NCI-H510A treated with DMSO at 0.1 percent for 48 hours (cell line): ENCODE measurements at places on chromosomes 3 and 15.

DNA sequence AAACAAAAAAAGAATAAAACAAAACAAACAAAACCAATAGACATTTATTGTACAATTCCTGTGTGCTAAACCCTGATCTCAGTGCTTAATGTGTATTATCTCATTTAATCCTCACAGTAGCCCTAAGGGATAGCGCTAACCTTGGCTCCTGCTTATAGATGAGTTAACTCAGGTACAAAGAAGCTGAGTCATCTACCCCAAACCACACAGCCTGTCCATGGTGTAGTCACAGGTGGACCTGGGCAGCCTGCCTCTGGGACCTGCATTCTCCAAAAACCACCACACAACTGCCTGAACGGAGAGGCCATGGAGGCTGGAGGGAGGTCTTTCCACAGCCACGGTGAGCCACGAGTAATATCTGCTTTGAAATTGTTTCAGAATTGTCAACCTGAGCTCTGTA, 5.5 kb upstream of the CLN6 start:
- no peak for DNase-seq

- DNase-seq: no peak
These were observed 133.2 kb upstream of the LRTM1 start for GRCh38 chr3:55060896-55061719.

DNA sequence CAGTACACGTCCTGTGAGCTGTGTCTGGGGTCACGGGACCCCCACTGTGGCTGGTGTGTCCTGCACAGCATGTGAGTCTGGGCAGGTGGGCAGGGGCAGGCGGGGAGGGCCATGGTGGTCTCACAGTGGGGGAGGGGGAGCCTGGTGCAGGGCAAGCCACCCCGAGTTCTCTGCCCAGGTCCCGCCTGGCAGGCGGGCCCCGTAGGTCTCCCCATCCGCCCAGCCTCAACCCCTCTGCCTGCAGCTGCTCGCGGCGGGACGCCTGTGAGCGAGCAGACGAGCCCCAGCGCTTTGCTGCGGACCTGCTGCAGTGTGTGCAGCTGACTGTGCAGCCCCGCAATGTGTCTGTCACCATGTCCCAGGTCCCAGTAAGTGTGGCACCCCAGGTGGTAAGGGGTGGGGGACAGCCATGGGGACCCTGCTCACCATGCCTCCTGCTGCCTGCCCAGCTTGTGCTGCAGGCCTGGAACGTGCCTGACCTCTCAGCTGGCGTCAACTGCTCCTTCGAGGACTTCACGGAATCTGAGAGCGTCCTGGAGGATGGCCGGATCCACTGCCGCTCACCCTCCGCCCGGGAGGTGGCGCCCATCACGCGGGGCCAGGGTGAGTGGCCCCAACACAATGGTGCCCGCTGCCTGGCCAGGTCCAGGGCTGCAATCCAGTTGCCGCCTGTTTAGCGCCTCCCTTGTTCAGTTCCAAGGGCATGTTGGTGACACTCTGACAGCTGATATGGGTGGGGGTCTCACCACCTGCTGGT, 21.9 kb downstream of the PLXNA1 start:
- no peak for DNase-seq

GRCh38 chr3:60758171-60758570, 493.1 kb downstream of the FHIT start:
- no peak for DNase-seq

DNA sequence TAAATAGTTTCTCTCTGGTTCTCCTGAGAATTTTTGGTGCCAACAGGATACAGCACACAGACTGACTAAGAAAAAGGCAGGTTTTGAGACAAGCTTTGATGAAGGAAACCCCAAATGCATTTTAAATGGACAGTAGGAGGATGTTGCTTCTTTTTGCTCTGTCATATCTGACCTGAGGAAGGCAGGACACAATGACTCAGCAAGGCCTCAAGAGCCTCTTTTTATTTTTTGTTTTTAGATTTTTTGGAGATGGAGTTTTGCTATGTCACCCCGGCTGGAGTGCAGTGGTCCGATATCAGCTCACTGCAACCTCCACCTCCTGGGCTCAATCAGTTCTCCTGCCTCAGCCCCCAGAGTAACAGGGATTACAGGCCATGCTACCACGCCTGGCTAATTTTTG, 16.9 kb upstream of the KNG1 start:
- DNase-seq: no peak

GRCh38 chr3:104687362-104687761, 679.3 kb upstream of the ALCAM start:
- DNase-seq: no peak

DNA sequence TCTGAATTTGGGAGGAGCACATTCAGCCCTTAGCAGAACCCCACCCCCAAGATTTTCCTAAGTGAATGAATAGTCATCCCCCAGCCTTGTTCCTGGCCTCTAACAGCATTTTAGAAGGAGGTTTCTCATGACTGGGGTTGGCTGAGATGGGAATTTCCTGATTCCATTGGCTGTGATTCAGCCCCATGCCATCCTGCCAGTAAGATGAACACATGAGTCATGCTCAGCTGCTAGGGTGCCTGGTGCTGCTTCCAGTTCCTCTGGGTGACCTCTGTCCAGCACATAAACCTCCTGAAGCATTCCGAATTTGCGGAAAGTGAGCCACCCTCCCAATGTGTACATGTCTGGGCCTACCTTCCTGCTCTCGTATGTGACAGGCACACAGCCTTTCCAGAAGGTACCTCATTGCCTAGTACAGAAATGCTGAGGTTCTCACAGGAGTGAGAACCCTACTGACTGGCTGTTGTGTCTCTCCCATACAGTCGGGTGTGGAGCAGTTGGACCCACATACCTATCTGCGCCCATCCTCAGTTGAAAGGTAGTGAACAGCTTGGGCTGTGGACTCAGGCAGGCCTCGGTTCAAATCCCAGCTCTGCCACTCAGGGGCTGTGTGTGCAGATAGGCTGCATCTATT, 91.7 kb downstream of the APBA2 start:
- DNase-seq: no peak

- no peak for DNase-seq
These were observed 783.0 kb upstream of the ARPP21 start for GRCh38 chr3:34856081-34856947.

GRCh38 chr3:159685801-159686200, 302.8 kb upstream of the IL12A start:
- DNase-seq: no peak

- no peak for DNase-seq
These were observed 13.4 kb downstream of the TRAIP start for GRCh38 chr3:49842843-49843517.

- no peak for DNase-seq
These were observed 491.0 kb downstream of the ROBO2 start for GRCh38 chr3:77530870-77531269.

GRCh38 chr3:188722963-188723362, 448.8 kb upstream of the TPRG1 start:
- DNase-seq: no peak

- no peak for DNase-seq
These were observed 70.1 kb downstream of the AAGAB start for GRCh38 chr15:67184208-67184925.

DNA sequence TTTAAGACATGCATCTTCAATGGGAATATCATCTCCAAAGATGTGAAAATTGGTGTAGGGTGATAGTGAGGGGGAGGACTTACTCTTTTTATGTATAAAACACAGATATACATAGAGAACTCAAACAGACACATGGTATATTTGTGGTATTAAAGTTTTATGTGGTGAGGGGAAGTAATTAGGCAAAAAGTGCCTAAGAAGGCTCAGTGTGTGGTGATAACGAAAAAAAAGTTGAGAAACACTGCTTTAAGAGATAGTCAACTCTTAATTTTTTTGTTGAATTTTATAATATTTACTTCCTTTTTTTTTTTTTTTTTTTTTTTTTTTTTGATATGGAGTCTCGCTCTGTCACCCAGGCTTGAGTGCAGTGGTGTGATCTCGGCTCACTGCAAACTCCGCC, 174.2 kb upstream of the FRMD4B start:
- DNase-seq: no peak

- no peak for DNase-seq
These were observed 501.5 kb downstream of the ROBO2 start for GRCh38 chr3:77541203-77541922.

GRCh38 chr3:177439694-177440269, 242.5 kb upstream of the TBL1XR1 start:
- DNase-seq: no peak

DNA sequence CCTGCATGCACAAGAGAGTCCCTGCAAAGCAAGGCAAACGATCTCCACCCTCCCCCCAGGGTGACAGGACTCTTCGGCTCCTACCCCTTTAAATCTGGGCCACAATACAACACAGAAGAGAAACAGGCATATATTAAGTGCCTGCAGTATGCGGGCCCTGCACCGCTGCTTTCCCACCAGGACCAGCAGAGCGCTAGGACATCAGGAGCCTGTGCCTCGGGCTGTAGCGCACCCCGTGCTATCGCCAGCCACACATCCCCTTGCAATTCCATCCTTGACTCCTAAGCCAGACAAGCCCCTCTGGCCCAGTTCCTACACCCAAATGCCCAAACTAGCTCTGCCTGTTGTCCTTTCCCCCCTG, 4.1 kb downstream of the GALNT15 start:
- no peak for DNase-seq

GRCh38 chr3:111072031-111072921, 660 bp downstream of the NECTIN3 start:
- DNase-seq: no peak

- DNase-seq: peak; percentile 53
These were observed 179.9 kb upstream of the PFN2 start for GRCh38 chr3:150150633-150151032.

GRCh38 chr3:141057436-141057835, 6.3 kb downstream of the SPSB4 start:
- DNase-seq: no peak

GRCh38 chr3:132405188-132405587, 12.1 kb upstream of the DNAJC13 start:
- no peak for DNase-seq

- no peak for DNase-seq
These were observed 233.1 kb downstream of the EBLN2 start for GRCh38 chr3:73294537-73294936.

GRCh38 chr3:115211810-115212492, 64.9 kb upstream of the ZBTB20 start:
- DNase-seq: no peak

DNA sequence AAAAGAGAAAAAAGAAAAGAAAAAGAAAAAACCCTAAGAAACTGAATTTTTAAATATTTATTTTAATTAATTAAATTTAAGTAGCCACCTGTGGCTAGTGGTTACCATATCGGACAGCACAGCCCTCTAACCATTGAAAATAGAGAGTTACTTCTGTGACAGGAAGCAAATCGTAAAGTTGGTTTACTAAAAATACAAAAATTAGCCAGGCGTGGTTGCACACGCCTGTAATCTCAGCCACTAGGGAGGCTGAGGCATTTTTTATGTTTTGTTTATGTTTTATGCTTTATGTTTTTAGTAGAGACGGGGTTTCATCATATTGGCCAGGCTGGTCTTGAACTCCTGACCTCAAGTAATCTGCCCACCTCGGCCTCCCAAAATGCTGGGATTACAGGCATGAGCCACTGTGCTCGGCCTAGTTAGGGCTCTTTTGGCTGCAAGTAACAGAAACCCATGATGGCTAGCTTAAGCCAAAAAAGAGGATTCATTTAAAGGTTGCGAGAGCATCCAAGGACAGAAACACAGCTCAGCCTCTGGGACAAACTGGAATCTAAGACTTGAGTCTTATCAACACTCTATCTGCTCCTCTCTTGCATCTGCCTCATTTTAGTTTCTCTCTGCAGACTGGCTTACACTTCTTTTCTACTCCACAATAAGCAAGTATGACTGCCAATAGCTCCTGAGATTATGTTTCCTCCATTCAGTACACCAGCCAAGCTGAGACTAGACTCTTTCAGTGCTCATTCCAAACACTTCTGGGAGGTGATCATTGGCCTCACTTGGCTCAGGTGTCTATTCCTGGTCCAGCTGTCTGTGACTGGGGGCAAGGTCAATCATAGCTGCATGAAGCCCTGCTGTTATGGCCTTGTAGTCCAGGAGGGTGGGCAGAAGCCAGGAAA, 6.8 kb upstream of the SKIL start:
- DNase-seq: no peak

DNA sequence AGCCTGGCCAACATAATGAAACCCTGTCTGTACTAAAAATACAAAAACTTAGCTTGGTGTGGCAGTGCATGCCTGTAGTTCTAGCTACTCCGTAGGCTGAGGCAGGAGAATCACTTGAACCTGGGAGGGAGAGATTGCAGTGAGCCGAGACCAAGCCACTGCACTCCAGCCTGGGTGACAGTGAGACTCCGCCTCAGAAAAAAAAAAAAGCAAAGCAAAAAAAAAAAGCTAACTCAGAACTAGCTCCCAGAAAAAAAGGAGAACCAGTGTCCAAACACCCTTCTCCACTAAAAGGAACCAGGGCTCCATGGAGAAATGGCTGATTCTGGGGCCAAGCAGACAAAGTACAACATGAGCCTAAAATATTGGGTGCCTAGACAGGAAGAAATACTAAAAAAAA, 16.7 kb upstream of the CRTC3 start:
- no peak for DNase-seq

GRCh38 chr3:17431004-17431403, 311.4 kb downstream of the TBC1D5 start:
- DNase-seq: peak; percentile 51

GRCh38 chr3:190026154-190026553, 94.5 kb downstream of the P3H2 start:
- no peak for DNase-seq

- DNase-seq: peak; percentile 80
These were observed 101.8 kb downstream of the RPLP1 start for GRCh38 chr15:69554279-69554961.

GRCh38 chr3:181327349-181327748, 337.8 kb upstream of the DNAJC19 start:
- DNase-seq: no peak

DNA sequence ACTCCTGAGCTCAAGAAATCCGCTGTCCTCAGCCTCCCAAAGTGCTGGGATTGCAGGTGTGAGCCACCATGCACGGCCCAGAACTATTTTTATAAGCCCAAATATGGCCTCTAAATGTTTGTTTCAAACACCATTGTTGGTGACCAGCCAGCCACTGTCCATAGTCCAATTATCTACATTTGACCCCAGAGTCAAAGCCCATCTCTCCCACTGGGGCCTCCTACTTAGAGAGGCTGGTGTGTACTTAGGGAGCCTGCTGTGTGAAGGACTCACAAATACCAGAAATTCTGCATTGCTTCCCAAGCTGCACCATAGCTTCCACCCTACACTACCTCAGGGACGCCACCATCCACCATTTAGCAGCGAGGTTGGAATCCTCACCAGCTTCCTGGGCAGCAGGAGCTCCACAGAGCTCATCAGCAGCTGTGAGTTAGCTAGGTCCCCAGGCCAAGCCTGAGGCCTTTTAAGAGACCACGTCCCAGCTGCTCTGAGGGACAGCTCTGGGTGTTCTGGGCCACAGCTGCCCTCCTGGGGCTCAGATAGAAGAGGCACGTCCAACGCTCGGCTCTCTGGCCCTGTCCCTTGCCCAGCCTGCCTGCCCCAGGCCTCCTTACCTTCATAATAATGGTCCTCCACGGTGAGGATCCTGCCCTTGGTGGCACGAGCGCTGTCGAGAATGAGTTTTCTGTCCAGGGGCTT, 29.5 kb downstream of the TKT start:
- no peak for DNase-seq

- no peak for DNase-seq
These were observed 58.5 kb downstream of the PIK3R4 start for GRCh38 chr3:130688015-130688688.

- DNase-seq: no peak
These were observed 546.2 kb downstream of the MECOM start for GRCh38 chr3:169117264-169117663.
